ENCODE measurements at places on chromosomes 7 and 10. TPM values are rescaled to one million over a fixed set of nuclear protein-coding genes. Genes with fewer than 3 reads are reported as not detected.

GRCh38 chr10:121683816-121684215 lies 85.6 kb upstream of the FGFR2 start:
- DNase-seq, result no peak
- H3K27ac ChIP-seq, result no peak overlapping the region
- peaks cover 9% of the 10 kb centered on the region for H3K27me3 ChIP-seq
- H3K36me3 ChIP-seq, result no peaks in the 10 kb centered on the region
- no peak overlapping the region for H3K4me3 ChIP-seq

DNA sequence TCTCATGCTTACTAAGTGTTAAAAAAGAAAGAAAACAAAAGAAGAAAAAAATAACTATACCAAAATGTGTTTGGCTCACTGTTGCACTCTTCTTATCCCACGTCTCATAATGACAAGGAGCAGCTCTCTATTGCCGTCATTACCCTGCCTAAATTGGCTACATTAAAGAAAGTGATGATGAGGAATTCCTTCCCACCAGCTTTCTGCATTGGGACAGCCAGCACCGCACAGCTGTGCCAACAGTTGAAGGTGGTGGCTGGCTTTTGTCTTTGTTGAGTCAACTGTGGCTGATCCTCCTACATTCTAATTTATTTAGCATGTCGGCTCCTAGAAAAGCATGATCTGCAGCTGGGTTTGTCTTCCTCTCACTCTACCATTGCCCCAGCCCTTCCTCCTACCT lies 751.8 kb downstream of the KCNMA1 start:
- no peak overlapping the region for H3K4me3 ChIP-seq

- no peaks in the 10 kb centered on the region for H3K27me3 ChIP-seq
- H3K36me3 ChIP-seq, result no peaks in the 10 kb centered on the region
- H3K4me3 ChIP-seq, result no peak overlapping the region
- no peak for DNase-seq
- no peaks in the 10 kb centered on the region for H3K4me1 ChIP-seq
- H3K27ac ChIP-seq, result no peak overlapping the region
These were observed 445.0 kb downstream of the PTPRN2 start for GRCh38 chr7:158142657-158143056.

- H3K27me3 ChIP-seq, result no peaks in the 10 kb centered on the region
- peak overlapping the region; percentile 81 for H3K27ac ChIP-seq
- H3K36me3 ChIP-seq, result no peaks in the 10 kb centered on the region
- peaks cover 30% of the 10 kb centered on the region for H3K4me1 ChIP-seq
- no peak overlapping the region for H3K4me3 ChIP-seq
These were observed 64.0 kb downstream of the CTBP2 start for GRCh38 chr10:125096371-125096770.

DNA sequence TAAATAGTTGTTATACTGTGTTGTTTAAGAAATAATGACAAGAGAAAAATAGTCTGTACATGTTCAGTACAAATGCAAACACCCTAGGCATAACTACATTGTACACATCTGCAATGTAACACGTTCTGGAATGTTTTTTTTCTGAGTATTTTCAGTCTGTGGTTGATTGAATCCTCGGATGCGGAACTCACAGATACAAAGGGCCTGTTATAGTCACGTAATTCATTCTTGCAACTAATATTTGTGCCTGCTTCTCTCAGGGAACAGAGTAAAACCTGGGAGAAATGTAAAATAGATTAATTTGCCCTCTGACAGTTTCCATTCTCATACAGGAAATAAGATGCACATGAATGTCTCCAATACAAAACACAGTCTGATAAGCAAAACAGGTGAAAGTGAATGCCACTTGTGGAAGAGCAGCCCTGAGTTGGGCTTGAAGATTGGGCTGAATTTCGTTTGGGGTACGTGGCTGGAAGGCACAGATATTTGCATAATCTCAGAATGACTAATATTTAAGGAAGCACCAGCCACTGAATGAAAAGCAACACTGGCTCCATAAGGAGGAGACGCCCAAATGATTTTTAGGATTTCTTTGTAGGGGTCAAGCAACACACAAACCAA lies 19.1 kb downstream of the DENND2A start:
- H3K27ac ChIP-seq, result no peak overlapping the region
- H3K4me3 ChIP-seq, result no peak overlapping the region
- no peaks in the 10 kb centered on the region for H3K36me3 ChIP-seq

DNA sequence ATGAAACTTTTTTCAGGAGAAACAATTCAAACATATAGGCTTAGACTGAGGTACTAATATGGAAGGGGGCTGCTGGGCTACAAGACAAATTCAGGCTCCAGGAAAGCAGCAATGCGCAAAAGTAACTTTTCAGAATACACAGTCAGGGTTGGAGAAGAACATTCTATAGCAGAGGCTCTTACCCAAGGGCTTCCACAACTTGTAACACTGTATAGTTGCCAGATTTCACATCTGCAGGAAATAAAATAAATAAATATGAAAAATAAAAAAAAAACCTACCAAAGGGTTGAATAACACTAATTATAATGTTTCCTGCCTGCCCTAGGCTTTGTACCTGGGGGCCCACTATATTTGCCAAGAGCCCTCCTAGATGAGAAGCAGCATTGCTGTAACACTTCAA lies 14.3 kb downstream of the MMS19 start:
- H3K4me1 ChIP-seq, result no peaks in the 10 kb centered on the region
- H3K4me3 ChIP-seq, result no peak overlapping the region
- no peaks in the 10 kb centered on the region for H3K27me3 ChIP-seq
- peaks cover 76% of the 10 kb centered on the region for H3K36me3 ChIP-seq
- no peak for DNase-seq
- no peak overlapping the region for H3K27ac ChIP-seq

- DNase-seq, result no peak
- peaks cover 52% of the 10 kb centered on the region for H3K4me1 ChIP-seq
- H3K36me3 ChIP-seq, result no peaks in the 10 kb centered on the region
- peak overlapping the region; percentile 99 for H3K27ac ChIP-seq
These were observed 1.3 kb upstream of the SAMD8 start for GRCh38 chr10:75110006-75110632.

GRCh38 chr7:44764665-44765578 lies 16.3 kb downstream of the ZMIZ2 start:
- H3K27me3 ChIP-seq, result no peaks in the 10 kb centered on the region
- peaks cover 59% of the 10 kb centered on the region for H3K4me1 ChIP-seq
- DNase-seq, result no peak
- H3K27ac ChIP-seq, result no peak overlapping the region

DNA sequence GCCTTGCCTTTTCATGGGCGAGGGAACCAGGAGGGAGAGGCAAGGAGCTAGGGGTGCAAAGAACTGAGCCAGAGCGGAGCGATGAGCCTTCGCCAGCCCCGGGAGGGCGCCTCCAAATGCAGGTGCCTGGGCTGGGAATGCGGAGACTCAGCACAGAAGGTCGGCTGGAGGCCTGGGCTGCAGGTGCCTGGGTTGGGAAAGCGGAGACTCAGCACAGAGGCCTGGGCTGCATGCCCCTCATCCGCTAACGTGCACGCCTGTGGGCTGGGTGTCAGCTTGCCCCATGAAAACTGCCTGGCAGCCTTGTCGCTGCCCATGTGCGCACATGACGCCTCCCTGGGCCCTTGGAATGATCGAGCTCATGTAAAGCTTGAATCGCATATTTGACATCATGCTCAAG lies 51.8 kb downstream of the POM121L12 start:
- no peaks in the 10 kb centered on the region for H3K27me3 ChIP-seq
- H3K4me1 ChIP-seq, result no peaks in the 10 kb centered on the region
- no peak for DNase-seq
- no peak overlapping the region for H3K27ac ChIP-seq

DNA sequence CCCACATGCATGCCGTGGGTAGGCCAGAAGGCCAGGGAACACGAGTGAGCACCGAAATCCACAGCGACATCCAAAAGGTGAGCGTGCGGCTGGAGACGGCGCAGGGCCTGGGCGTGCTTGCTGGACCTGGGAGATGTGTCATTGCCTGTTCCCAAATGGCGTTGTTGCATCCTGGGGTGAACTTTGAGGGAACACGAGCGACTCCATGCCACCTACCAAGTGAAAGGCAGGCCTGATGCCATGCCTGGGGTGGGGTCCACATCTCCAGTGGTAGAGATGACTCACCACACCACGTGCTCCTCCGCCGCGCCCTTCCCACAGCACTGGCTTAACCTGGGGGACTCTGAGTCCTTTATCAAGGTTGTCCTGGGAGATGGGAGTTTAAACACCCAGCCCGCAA lies 24.7 kb upstream of the VIPR2 start:
- no peak overlapping the region for H3K4me3 ChIP-seq
- DNase-seq, result no peak
- no peaks in the 10 kb centered on the region for H3K27me3 ChIP-seq
- H3K4me1 ChIP-seq, result no peaks in the 10 kb centered on the region

DNA sequence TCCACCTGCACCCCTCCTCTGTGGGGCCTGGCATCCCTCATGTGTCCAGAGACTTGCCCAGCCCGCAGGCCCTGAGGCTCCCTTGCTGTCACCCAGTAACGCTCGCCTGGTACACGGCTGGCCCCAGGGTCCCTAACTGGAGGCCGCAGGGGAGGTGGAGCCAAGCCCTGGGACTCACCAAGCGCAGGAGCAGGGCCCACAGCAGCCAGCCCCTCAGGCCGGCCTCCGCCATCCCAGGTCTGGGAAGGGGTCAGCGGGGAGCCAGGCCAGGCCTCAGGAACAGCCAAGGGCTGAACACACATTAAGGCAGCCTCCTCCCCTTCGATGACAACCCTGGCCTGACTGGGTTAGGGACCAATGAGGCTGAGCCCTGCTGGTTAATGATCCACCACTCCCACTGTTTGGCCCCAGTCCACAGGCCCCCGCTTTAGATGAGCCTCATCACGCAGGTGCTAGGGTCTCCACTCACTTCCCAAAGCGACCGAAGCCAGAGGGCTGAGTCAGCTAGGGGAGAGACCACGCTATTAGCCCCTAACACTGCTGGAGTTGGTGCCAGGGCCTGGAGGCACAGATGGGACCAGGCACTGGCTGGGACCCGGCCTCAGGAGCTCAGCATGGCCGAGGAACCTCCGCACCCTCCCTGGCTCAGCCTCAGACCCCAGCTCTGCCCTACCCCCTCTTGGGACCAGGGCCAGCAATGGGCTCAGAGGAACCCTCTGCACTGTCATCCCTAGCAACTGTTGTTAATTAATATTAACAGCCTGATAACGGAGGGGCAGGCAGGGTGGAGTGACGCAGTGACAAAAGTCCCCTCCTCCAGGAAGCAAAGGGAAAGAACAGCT lies at the start of gene NPC1L1:
Gene NPC1L1, minus strand, starts transcription at position 303 of the 842 bp plus-strand sequence. Its CDS starts 71 bp downstream, at position 232.
- no peaks in the 10 kb centered on the region for H3K27me3 ChIP-seq
- no peak within 1 kb of the TSS for H3K27ac ChIP-seq
- H3K4me3 ChIP-seq, result no peak within 1 kb of the TSS

DNA sequence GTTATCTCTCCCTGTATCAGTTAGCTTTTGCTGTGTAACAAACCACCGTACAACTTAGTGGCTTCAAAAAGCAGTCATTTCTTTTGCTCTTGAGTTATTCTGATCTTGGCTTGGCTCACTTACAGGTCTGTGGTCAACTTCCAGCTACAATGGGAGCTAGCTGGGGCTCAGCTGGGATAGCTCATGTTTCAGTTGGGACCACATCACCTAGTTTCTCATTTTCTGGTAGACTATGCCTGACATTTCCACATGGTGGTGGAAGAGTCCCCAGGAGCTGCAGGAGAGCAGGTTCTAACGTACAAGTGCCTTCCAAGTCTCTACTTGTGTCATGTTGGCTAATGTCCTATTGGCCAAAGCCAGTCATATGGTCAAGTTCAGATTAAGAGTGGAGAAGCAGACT lies 25.8 kb upstream of the PIP4K2A start:
- H3K4me3 ChIP-seq, result no peak overlapping the region
- H3K4me1 ChIP-seq, result no peaks in the 10 kb centered on the region
- DNase-seq, result no peak
- no peaks in the 10 kb centered on the region for H3K27me3 ChIP-seq

DNA sequence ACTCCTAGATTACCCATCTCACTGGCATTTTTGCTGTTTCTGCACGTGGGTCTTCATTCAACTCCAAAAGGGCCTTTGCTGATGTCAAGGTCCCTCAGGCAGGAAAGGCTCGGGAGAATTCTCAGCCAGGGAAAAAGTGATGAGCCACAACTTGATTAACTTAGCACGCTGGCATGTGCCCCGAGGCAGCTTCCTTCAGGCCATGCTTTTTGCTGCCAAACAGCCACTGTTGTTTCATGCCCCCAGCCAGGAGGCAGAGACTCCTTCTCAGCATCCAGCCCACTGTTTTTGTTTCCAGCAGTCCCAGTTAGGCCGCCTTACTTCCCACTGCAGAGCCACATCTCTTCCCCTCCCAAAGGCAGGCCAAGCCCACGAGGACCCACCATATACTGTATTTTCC lies 266.5 kb upstream of the YAE1 start:
- no peaks in the 10 kb centered on the region for H3K4me1 ChIP-seq
- no peak for DNase-seq
- no peaks in the 10 kb centered on the region for H3K27me3 ChIP-seq
- H3K36me3 ChIP-seq, result no peaks in the 10 kb centered on the region
- no peak overlapping the region for H3K4me3 ChIP-seq
- H3K27ac ChIP-seq, result no peak overlapping the region

- peaks cover 19% of the 10 kb centered on the region for H3K36me3 ChIP-seq
- H3K27me3 ChIP-seq, result no peaks in the 10 kb centered on the region
- no peaks in the 10 kb centered on the region for H3K4me1 ChIP-seq
- DNase-seq, result no peak
These were observed 84.7 kb downstream of the MMRN2 start for GRCh38 chr10:86872757-86873156.

GRCh38 chr10:26486304-26486703 lies 48.2 kb downstream of the APBB1IP start:
- no peak overlapping the region for H3K4me3 ChIP-seq
- H3K27me3 ChIP-seq, result no peaks in the 10 kb centered on the region
- no peak overlapping the region for H3K27ac ChIP-seq
- no peak for DNase-seq
- no peaks in the 10 kb centered on the region for H3K36me3 ChIP-seq
- peaks cover 27% of the 10 kb centered on the region for H3K4me1 ChIP-seq

DNA sequence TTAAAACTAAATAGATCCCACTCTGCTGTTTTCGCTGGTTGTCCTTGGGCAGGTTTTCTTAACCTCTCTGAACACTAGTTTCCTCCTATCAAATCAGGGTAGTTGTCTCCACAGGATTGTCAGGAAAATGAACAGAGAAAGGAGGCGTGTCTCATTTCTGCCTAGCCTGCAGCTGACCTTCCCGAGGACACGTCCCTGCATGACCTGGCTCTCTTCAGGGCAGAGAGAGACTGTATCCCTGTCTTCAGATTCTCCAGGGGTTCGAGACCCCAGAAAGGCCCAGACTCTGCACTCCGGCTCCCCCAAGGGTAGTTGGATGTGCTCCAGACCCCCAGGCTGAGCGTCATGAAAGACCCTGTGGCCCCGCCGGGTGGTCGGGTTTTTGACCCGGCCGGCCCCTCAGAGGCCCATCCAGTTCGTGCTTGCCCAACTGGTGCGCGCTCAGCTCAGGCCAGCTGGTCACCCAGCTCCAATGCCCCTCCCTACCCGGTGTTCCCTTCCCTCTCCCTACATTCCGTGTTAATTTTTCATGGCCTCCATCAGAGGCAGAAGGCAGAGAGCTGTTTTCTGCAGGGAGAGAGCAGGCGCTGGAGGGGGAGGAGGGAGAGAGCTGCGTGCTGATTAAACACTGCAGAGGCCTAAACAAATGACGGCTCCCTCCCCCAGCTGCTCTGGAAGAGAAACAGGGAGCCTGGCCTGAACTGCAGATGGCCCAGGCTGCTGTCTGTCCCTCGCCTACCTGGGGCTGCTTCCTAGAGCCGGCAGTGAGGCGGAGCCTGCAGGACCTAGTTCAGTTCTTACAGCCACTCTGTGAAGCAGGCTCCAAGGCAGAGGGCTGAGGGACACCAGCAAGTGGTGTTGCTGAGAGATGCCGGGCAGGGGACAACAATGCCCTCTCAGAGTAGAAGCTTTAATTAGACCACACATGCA lies 86.2 kb upstream of the PPIF start:
- peaks cover 47% of the 10 kb centered on the region for H3K36me3 ChIP-seq
- no peaks in the 10 kb centered on the region for H3K27me3 ChIP-seq
- H3K4me1 ChIP-seq, result peaks cover 69% of the 10 kb centered on the region
- H3K27ac ChIP-seq, result peak overlapping the region; percentile 62
- no peak for DNase-seq
- H3K4me3 ChIP-seq, result no peak overlapping the region

Gene SLC39A12
- total RNA-seq, result not detected

Gene PLOD3
- 6.0 TPM for total RNA-seq

Gene FAM13C
- 26.9 TPM for total RNA-seq
